ENCODE measurements at places on chromosomes 4 and X. TPM values are rescaled to one million over a fixed set of nuclear protein-coding genes. Genes with fewer than 3 reads are reported as not detected.

Gene FGD1
- total RNA-seq, result 10.2 TPM

Gene SFRP2
- not detected for total RNA-seq

Gene MAGEB17
- not detected for total RNA-seq

Gene CRMP1
- total RNA-seq, result not detected

Gene DCX
- total RNA-seq, result not detected

Gene TMEM154
- total RNA-seq, result 118 TPM

Gene TSC22D3
- total RNA-seq, result 40.8 TPM

Gene EFHC2
- total RNA-seq, result 0.25 TPM

Gene ENPEP
- under 0.01 TPM for total RNA-seq

Gene NWD2
- total RNA-seq, result not detected

Gene ABCG2
- total RNA-seq, result 2.2 TPM

Gene AVPR2
- total RNA-seq, result not detected

Gene FBXW7
- 41.0 TPM for total RNA-seq

Gene F8A1
- total RNA-seq, result 8.1 TPM

Gene MND1
- total RNA-seq, result 10.8 TPM

Gene NR3C2
- 0.24 TPM for total RNA-seq

Gene SHROOM4
- 0.42 TPM for total RNA-seq

Gene TMEM128
- total RNA-seq, result 23.5 TPM

Gene CXorf49
- not detected for total RNA-seq

Gene FRMPD4
- 0.07 TPM for total RNA-seq

Gene MAGEE2
- total RNA-seq, result not detected

Gene HPGDS
- not detected for total RNA-seq

Gene KLKB1
- total RNA-seq, result not detected

Gene ZDHHC15
- total RNA-seq, result not detected

Gene ETDB
- not detected for total RNA-seq

Gene TMPRSS11F
- total RNA-seq, result 0.10 TPM

Gene DCAF8L2
- total RNA-seq, result not detected

Gene GAGE13
- total RNA-seq, result not detected

Gene DSPP
- total RNA-seq, result not detected

Gene PDGFC
- total RNA-seq, result 36.6 TPM

Gene EVC2
- total RNA-seq, result 7.5 TPM

Gene COPS4
- total RNA-seq, result 44.4 TPM

Gene DNAAF6
- total RNA-seq, result not detected

Gene MAGEC1
- not detected for total RNA-seq

Gene TMPRSS11D
- 0.99 TPM for total RNA-seq

Gene HSFX3
- not detected for total RNA-seq

Gene GYPE
- not detected for total RNA-seq

Gene PNMA6A
- 0.32 TPM for total RNA-seq

Gene RNF212
- total RNA-seq, result 0.17 TPM

Gene DUSP21
- total RNA-seq, result not detected

Gene GAB1
- 10.4 TPM for total RNA-seq

Gene TRIM2
- total RNA-seq, result 9.9 TPM

Gene FMR1NB
- total RNA-seq, result not detected

Gene SLC6A14
- 0.20 TPM for total RNA-seq

Gene CT45A10
- total RNA-seq, result not detected

Gene RXFP1
- not detected for total RNA-seq

Gene STATH
- total RNA-seq, result not detected

Gene JADE3
- total RNA-seq, result 8.2 TPM

Gene PLXNB3
- 5.3 TPM for total RNA-seq

Gene PWWP3B
- 0.03 TPM for total RNA-seq

Gene NLGN3
- 0.03 TPM for total RNA-seq

Gene MAGEA11
- not detected for total RNA-seq

Gene UGT8
- total RNA-seq, result 0.18 TPM

Gene PALLD
- total RNA-seq, result 202 TPM

Gene MCTS1
- total RNA-seq, result 58.1 TPM
